ENCODE measurements at places on chromosomes 3 and 15.

DNA sequence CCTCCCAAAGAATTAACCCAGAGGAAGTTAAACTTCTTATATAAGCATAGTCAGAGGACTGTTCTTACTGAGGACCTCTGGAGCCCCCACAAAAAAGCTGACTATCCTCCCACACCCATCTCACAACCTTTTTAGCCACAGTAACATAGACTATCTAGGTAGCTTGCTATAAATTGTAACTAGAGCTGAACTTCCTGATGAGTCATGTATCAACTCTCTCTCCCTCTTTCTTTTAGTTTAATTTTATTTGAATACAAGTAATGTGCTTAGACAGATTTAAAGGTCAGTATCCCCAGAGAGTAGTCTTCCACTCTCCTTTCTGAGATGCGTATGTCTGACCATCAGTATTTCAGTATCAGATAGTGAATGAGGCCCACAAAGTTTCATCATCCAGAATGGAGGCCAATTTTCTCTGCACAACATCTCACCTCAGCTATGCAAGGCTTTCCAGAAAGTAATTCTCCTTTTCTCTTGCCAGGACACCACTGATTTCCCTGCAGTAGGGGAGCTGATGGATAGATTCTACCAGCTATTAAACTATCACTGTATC, 104.0 kb upstream of the MYRIP start:
- DNase-seq: no peak

- DNase-seq: no peak
Observed at GRCh38 chr3:4409971-4410573, 57.0 kb downstream of the SUMF1 start.

- no peak for DNase-seq
Observed at GRCh38 chr3:150385296-150386242, 22.5 kb upstream of the TSC22D2 start.

GRCh38 chr3:32189693-32190092, 48.8 kb upstream of the CMTM8 start:
- no peak for DNase-seq

DNA sequence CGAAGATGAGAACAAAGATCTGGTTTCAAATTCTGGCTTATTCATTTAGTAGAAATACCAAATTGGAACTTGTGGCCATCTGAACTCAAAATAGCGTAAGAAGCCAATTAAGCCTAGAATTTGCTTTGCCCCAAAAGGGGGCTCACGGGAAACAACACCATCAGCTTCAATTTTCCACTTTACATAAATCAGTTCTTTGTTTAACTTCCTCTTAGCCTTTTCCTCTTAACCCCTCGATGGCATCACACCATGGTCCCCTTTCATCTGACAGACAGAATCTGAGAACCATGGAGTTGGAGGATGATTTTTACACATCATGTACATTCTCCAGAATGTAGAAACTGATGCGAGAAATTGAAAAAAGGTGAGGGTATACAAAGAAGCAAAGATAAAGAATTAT, 207.0 kb downstream of the FOXP1 start:
- DNase-seq: no peak

DNA sequence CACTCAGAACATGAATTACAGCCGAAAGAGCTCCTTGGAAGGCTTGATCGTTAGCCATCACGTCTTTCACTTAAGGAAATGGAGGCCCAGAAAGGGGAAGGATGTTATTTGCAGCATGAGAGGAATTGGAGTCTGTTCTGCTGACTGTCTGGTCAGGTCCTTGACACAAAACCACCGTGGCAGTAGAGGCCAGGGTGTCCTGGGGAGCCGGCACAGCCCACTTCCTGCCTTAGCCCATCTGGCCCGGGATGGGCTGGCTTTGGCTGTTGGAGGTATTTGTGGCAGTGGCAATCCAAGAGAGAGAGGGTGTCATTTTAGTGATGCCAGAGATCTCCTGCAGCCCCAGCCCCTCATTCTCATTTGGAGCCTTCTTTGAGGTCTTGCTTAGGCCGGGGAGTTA, 37.4 kb downstream of the ST6GAL1 start:
- no peak for DNase-seq

GRCh38 chr3:157373783-157374182, 62.9 kb upstream of the PTX3 start:
- peak; percentile 33 for DNase-seq

DNA sequence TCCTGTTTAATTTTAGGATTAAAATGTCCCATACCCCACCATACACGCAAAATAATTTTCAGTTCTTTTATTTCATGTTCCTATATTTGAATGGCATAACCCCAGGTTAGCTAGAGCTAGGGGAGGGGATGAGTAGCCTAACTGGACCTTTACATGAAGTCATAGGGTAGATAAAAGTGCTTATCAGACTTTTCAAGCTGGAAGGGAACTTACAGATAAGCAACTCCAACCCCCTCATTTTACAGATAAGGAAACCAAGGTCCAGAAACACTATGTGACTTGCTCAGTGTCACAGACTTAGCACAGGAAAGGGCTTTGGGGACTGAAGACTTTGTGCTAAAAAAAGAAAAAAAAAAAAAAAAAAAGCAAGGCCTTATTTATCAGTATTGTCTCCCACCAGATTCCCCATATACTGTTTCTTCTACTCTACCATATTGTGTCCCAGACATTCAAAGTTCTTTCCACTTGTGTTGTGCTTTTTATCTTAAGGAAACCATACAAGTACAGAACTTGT, 10.6 kb upstream of the TNIK start:
- no peak for DNase-seq

GRCh38 chr3:122298239-122298638, 26.8 kb upstream of the CSTA start:
- no peak for DNase-seq

- peak; percentile 58 for DNase-seq
Observed at GRCh38 chr3:36212251-36212650, 168.1 kb upstream of the STAC start.

DNA sequence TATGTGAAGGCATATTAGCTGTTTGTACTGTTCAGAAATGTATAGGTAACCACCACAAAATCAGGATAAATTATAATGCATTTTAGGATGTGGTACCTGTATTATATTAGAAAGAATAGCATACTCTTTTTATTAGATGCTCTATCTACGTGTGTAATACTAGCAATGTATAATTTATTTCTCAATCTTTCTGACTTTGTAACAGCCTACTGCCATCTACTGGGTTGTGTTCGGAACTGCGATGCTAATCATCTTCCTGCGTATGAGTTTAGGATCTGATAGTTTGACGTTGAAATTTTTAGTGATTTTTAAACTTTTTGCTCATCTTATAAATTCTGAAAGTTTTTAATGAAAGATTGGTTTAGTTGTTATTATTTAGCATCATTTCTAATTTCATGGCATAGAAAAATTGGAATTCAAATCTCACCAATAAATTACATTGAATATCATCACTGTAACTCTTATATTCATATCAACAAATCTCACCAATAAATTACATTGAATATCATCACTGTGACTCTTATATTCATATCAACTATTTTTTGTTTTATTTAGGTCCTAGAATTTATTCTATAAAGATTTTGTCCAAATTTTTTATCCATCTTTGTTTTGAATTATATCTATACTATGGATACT, 322.7 kb upstream of the ZNF717 start:
- DNase-seq: peak; percentile 78

DNA sequence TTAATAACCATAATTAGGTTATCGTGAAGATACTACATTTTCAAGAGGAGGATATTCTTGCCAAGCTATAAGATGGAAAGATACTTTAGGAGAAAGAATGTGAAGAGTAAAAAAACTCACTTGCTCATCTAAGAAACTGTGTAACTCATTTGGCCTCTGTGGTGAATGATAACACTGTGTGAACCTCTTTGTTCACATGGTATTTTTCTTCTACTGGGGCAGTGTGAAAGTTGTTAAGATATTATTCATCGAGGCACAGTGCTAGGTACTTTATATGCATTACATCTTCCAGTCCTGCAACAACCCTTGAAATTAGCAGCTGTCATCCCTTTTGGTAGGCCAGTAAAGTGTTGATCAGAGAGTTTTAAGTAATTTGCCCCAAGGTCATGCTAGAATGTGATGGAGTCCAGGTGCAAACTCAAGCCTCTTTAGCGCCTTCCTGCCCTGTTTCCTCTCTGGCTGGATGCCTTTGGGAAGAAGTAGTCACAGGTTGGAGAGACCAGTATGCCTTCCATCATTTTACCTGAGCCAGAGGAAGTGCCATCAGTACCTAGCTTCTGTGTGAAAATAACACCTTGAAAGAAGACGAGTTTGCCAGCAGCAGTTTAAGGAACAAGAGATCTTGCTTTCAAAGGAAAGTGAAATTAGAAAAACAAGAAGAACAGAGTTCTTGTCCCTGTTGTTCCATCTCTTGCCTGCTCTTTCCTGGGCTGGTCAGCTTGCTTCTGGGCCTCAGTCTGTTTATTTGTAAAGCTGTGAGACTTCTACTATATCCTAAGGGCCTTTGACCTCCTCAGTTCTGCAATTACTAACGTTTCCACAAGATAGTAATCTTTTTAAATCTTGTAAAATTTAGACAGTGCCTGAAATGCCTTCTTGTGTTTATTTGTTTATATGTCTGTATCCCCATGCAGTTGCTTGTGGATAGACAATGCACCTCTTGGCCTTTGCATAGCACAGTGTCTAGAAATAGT, 179.3 kb downstream of the FNDC3B start:
- DNase-seq: peak; percentile 53

DNA sequence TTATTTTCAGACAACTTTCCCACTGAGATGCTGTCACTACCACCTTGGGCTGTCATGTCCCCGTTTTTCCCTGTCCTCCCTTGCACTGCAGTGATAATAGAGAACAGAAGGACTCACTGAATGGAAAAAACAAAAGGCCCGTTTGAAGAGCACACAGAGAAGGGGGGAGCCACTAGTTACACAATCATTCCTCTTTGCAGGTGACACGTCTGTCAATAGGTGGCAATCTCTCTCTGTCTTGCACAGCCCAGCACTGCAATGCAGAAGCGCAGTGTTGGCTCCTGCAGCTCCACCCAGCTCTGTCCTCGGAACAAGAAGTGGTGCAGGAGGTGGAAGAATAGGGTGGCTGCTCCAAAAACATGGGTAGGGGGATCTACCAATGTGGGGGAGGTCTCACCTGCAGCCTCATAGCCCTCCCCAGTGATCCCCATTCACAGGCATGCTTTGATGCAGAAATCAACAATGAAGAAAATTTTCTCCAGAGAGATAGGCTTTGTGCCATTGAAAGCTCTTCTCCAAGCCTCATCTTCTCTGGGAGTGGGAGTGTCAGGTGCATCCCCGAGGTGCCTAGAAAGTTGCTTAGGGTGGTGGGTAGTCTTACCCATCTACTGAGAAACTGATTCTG, 31.8 kb downstream of the FSTL1 start:
- DNase-seq: no peak

- DNase-seq: no peak
Observed at GRCh38 chr15:25674913-25675312, 188.2 kb downstream of the ATP10A start.

- no peak for DNase-seq
Observed at GRCh38 chr3:74139648-74140047, 474.8 kb downstream of the CNTN3 start.

GRCh38 chr3:104279617-104280016, 1087.1 kb upstream of the ALCAM start:
- peak; percentile 68 for DNase-seq

GRCh38 chr3:38689346-38689745, 39.9 kb upstream of the SCN5A start:
- DNase-seq: no peak

- DNase-seq: peak; percentile 19
Observed at GRCh38 chr15:40252438-40253166, 13.7 kb downstream of the PAK6 start.

DNA sequence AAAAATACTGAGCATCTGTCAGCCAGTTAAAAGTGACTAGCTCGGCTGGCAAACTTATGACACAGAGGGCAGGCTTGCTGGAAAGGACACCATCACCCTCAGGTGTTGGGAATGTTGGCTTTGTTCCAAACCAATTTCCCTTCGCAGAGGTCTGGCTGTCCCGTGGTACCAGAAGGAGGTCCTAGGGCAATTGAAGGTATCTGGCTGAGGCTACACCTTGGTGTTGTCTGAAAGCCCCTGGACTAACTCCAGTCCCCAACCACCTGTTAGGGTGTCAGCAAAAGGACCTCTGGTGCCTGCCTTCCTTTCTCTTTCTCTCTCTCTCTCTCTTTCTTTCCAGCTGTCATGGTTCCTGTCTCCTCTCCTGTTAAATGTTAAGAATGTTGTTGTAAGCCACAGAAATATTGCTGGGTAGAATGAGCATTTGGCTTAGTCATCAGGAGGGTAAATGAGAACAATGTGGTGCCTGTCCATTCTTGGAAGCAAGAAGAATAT, 12.5 kb downstream of the PRR20G start:
- no peak for DNase-seq

DNA sequence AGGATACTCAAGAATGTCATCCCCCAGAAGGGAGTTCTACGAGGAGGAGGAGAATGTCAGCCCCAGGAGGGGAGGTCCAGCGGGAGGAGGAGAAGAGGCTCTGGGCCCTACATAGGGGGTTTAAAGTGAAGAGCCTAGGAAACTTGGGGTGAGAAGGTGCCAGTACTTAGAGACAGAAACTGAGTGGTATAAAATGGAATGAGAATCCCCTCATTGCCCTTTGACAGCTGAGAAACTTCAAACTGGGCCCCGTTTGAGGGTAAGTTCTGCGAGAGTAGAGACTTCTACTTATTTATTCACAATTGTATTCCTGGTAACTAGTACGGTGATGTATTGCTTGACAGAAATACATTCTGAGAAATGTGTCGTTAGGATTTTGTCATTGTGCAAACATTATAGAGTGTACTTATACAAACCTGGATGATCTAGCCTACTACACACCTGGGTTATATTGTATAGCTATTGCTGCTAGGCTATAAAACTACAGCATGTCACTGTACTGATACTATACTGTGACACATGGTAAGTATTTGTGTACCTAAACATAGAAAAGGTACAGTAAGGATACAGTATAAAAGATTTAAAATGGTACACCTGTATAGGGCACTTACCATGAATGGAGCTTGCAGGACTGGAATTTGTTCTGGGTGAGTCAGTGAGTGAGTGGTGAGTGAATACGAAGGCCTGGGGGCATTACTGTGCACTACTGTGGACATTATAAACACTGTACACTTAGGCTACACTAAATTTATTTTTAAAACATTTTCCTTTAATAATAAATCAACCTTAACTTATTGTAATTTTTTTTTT, 62.0 kb downstream of the TSC22D2 start:
- no peak for DNase-seq

DNA sequence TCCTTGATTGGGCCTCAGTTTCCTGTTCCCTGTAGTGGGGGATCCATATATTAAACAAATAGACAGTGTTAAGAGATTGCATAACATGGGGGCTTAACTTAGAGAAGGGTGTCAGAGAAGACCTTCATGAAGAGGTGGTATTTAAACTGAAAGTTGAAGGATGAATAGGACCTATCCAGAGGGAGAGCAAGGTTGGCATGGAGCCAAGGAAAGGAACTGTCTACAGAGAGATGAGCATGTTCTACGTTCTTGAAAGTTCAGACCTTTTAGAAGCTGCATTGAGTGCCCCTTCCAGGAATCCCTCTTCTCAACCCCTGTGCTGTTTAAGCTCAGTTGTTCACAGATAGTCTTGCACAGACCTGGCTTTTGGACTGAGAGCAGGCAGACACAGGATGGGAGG, 2.4 kb downstream of the HTD2 start:
- no peak for DNase-seq
